Activated CD4-positive, CD25-positive, alpha-beta regulatory T cell treated with anti-CD3 and anti-CD28 coated beads, Interleukin-2, amount 50 U/mL, for 16 hours (primary cell): ENCODE measurements at places on chromosomes 7 and 10.

- DNase-seq, result no peak
These were observed 38.3 kb upstream of the BTBD16 start for GRCh38 chr10:122232769-122233168.

- DNase-seq, result peak; percentile 5
These were observed 2.6 kb downstream of the TMEM243 start for GRCh38 chr7:87216701-87217508.

- no peak for DNase-seq
These were observed 29.2 kb downstream of the FAM3C start for GRCh38 chr7:121366852-121367431.

GRCh38 chr10:132500781-132501415 lies 36.7 kb upstream of the INPP5A start:
- DNase-seq, result no peak

GRCh38 chr10:3950676-3951275 lies 165.8 kb upstream of the KLF6 start:
- no peak for DNase-seq
